ENCODE measurements at places on chromosomes 6 and 20. TPM values are rescaled to one million over a fixed set of nuclear protein-coding genes. Genes with fewer than 3 reads are reported as not detected.

- no peak for DNase-seq
- H3K4me1 ChIP-seq: no peaks in the 10 kb centered on the region
- no peaks in the 10 kb centered on the region for H3K36me3 ChIP-seq
- no peak overlapping the region for H3K27ac ChIP-seq
Observed at GRCh38 chr6:69379518-69379917, 417.3 kb downstream of the LMBRD1 start.

PTK6 gene
- total RNA-seq: 0.42 TPM

PAX1 gene
- not detected for total RNA-seq

BMP5 gene
- total RNA-seq: 0.49 TPM

RPP21 gene
- total RNA-seq: 44.2 TPM

DNA sequence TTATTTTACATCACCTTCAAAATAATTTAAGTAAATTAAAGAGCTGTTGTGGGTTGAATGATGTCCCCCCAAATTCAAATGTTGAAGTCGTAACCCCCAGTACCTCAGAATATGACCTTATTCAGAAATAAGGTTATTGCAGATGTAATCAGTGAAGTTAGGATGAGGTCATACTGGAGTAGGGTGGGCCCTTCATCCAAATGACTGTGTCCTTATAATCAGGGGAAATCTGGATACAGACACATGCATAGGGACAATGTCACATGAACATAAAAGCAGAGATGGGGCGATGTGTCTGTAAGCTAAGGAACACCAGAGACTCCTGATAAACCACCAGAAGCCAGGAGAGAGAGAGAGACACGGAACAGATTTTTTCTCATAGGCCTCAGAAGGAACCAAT, 13.3 kb upstream of the IL20RA start:
- H3K36me3 ChIP-seq: no peaks in the 10 kb centered on the region
- no peaks in the 10 kb centered on the region for H3K4me1 ChIP-seq
- no peak overlapping the region for H3K4me3 ChIP-seq
- no peak for DNase-seq

GPR63 gene
- 0.11 TPM for total RNA-seq

OPRL1 gene
- 0.51 TPM for total RNA-seq

PDSS2 gene
- total RNA-seq: 10.3 TPM

SIRPB2 gene
- total RNA-seq: not detected

PEDS1 gene
- 84.1 TPM for total RNA-seq

GRCh38 chr20:722822-723644, 45.3 kb downstream of the SLC52A3 start:
- no peaks in the 10 kb centered on the region for H3K27me3 ChIP-seq
- no peak overlapping the region for H3K27ac ChIP-seq
- no peaks in the 10 kb centered on the region for H3K4me1 ChIP-seq
- no peak overlapping the region for H3K4me3 ChIP-seq

DNA sequence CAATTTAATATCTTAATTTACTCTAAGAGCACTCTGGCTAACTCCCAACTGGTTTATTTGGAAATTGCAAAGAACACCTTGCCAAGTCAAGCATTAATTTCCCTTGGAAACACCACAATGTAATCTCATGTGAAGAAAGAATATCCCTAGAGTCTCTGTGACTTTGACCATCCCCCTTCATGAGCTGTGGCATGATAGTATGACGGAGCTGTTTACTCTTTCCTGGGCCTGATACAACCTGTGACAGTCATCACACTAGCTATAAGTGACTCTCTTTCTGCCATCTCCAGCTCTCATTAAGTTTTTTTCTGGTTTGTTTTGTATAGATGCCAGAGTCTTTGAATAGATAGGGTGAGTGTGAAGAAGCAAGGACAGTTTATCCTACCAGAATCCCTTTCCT, 470.3 kb upstream of the JARID2 start:
- no peaks in the 10 kb centered on the region for H3K27me3 ChIP-seq
- no peaks in the 10 kb centered on the region for H3K36me3 ChIP-seq
- DNase-seq: no peak
- H3K27ac ChIP-seq: no peak overlapping the region
- no peak overlapping the region for H3K4me3 ChIP-seq

NOP56 gene
- 497 TPM for total RNA-seq

GRCh38 chr6:43454290-43454695, 1.1 kb downstream of the DLK2 start:
- peaks cover 7% of the 10 kb centered on the region for H3K4me1 ChIP-seq
- H3K36me3 ChIP-seq: no peaks in the 10 kb centered on the region
- DNase-seq: no peak
- H3K27ac ChIP-seq: no peak overlapping the region
- no peaks in the 10 kb centered on the region for H3K27me3 ChIP-seq
- H3K4me3 ChIP-seq: peak overlapping the region; percentile 62

GRCh38 chr20:64119301-64119680, 11.9 kb upstream of the NPBWR2 start:
- no peaks in the 10 kb centered on the region for H3K36me3 ChIP-seq
- H3K27me3 ChIP-seq: no peaks in the 10 kb centered on the region
- no peak overlapping the region for H3K4me3 ChIP-seq
- no peak overlapping the region for H3K27ac ChIP-seq

GRCh38 chr6:130111031-130111430, 92.7 kb downstream of the L3MBTL3 start:
- H3K4me3 ChIP-seq: no peak overlapping the region
- no peak overlapping the region for H3K27ac ChIP-seq
- no peak for DNase-seq
- no peaks in the 10 kb centered on the region for H3K4me1 ChIP-seq
- H3K27me3 ChIP-seq: no peaks in the 10 kb centered on the region

GRCh38 chr20:17868151-17868550, 100.4 kb downstream of the SNX5 start:
- no peak overlapping the region for H3K4me3 ChIP-seq
- H3K4me1 ChIP-seq: peaks cover 18% of the 10 kb centered on the region
- no peaks in the 10 kb centered on the region for H3K27me3 ChIP-seq
- DNase-seq: no peak

TRIM15 gene
- 6.9 TPM for total RNA-seq

DNA sequence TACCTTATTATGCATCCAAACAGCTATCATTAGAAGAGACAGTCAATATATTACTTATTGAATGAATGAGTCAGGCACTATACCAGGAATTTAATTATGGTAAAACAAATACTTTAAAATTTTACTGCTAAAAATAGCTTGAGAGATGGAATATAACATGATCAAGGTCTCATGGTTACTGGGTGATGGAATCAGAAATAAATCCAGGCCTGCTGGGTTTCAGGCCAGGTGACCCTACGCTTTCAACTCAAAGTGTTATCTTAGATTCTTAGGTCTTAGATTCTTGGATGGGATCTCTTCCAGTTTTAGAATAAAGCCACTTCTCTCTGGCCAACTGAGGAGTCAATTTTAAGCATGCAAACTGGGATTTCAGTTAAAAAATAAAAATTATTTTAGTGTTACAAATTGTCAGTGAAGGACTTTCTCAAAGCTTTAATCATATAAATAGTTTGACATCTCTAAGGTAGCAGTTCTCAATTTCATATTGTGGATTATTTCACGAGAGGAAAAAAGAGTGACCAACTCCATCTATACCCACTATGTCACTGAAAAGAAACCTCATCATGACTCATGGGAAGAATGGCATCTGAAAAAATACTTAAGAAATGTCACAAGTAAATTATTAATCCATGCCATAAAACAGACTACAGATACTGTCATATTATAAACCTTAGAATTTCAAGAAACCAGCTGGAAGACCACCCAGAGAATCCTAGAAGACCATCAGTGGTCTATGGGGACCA, 283.4 kb upstream of the RUNX2 start:
- no peak overlapping the region for H3K4me3 ChIP-seq
- no peaks in the 10 kb centered on the region for H3K27me3 ChIP-seq
- H3K36me3 ChIP-seq: no peaks in the 10 kb centered on the region
- no peak overlapping the region for H3K27ac ChIP-seq

GRCh38 chr20:43726333-43726732, 469 bp downstream of the GTSF1L start:
- H3K4me3 ChIP-seq: no peak overlapping the region
- no peaks in the 10 kb centered on the region for H3K27me3 ChIP-seq
- H3K27ac ChIP-seq: no peak overlapping the region
- no peak for DNase-seq
- no peaks in the 10 kb centered on the region for H3K36me3 ChIP-seq

GRCh38 chr6:33700391-33701050, 11.0 kb downstream of the UQCC2 start:
- no peaks in the 10 kb centered on the region for H3K27me3 ChIP-seq
- no peaks in the 10 kb centered on the region for H3K4me1 ChIP-seq
- peak; percentile 74 for DNase-seq

PIM1 gene
- 48.3 TPM for total RNA-seq

- peak overlapping the region; percentile 65 for H3K4me3 ChIP-seq
- peaks cover 2% of the 10 kb centered on the region for H3K36me3 ChIP-seq
- DNase-seq: peak; percentile 47
- H3K4me1 ChIP-seq: peaks cover 20% of the 10 kb centered on the region
- no peaks in the 10 kb centered on the region for H3K27me3 ChIP-seq
Observed at GRCh38 chr20:33719277-33719988, 677 bp downstream of the PXMP4 start.

DNA sequence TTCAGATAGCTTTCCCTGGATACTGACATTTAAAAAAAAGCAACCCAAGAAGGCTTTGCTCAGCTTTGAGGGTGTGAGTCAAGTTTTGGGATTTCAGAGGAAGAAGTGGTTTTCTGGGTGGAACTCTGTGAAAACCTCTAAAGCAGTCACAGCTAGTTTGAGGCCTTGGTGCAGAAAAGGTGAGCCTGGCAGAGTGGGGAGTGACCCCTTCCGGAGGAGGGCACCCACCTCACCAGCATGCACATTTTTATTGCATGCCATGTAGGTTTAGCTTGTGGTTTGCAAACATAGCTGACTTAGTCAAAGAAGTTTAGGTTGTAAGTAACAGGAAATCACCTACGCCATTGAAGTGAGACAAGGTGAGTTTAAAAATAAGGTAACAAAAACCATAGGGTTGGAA, 146.8 kb upstream of the PMEPA1 start:
- no peaks in the 10 kb centered on the region for H3K36me3 ChIP-seq
- no peaks in the 10 kb centered on the region for H3K4me1 ChIP-seq
- no peaks in the 10 kb centered on the region for H3K27me3 ChIP-seq
- H3K27ac ChIP-seq: no peak overlapping the region

AIF1 gene
- total RNA-seq: 2.7 TPM

GRM1 gene
- not detected for total RNA-seq

DNA sequence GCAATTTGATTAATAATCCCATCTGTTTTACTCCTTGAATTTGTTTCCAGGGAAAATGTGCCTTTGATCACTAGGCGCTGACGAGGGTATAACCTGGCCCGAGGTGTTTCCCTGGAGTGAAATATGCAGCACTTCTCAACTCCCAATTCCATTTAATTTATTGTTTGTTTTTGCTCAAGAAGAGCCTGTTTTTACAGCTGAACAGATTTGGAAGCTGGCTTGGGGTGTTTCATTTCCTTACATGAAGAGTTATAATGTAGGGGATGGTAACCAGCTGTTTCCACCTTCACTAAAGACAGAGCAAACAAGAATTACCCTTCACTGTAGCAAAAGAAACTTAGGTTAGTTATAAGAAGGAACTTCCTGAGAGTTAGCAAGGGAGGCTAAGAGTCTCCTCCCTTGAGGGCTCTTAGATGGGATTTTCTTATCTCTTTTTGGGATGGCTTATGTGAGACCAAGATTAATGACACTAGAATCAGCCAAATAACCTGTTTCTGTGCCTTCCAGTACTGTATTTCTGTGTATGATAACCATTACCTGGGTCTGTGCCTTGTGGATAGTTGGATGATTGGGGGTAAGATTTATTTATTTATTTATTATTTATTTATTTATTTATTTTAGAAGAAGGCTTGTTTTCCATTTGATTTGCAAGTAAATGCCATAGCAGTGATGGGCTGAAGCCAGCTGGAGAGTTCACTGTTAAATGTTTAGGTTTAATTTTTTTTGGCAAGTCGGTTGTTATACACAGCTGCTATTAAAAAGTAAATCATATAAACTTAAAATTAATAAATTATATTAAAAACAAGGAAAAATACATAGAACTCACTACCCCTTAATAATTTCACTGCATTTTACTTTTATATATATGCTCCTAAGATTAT, 162.2 kb upstream of the BMP2 start:
- no peak overlapping the region for H3K4me3 ChIP-seq
- no peaks in the 10 kb centered on the region for H3K4me1 ChIP-seq
- H3K27me3 ChIP-seq: no peaks in the 10 kb centered on the region

DNA sequence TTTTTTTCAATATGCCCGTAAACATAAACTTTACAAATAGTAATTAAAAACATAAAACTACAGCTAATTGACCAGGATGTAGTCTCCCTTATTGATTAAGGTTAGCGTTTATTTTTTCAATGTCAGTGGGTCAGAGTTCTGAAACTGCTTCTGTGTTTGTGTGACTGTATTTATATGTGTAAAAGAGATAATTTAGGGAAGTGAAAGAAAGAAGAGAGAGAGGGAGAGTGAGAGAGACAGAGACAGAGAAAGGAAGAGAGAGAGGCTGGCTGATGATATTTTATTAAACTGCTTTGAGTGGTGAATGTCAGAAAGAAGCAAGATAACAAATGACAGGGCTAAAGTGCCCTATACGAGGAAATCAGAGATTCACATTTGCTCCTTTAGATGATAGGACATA, 266.1 kb upstream of the PTCHD4 start:
- H3K4me3 ChIP-seq: no peak overlapping the region
- no peak for DNase-seq
- H3K27me3 ChIP-seq: no peaks in the 10 kb centered on the region
- H3K27ac ChIP-seq: no peak overlapping the region
- no peaks in the 10 kb centered on the region for H3K36me3 ChIP-seq

GFRAL gene
- 0.16 TPM for total RNA-seq

BTN2A1 gene
- 13.9 TPM for total RNA-seq

DNA sequence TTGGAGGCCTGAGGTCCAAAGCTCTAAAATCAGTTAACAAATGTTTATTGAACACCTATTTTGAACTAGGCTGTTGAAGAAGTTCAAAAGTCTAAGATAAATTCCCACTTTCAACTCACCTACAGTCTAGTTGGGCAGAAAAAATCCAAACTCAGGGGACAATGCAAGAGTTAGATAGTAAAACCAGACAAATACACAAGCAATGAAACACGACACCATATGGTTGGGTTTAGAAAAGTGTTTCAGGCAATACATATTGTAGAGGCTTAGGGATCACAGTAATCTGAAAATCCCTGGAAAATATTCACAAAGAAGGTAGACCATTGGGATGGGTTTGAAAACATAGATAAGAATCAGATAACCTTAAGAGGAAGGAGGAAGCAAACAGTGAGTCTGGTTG, 1.3 kb upstream of the CARMIL1 start:
- DNase-seq: no peak
- peaks cover 8% of the 10 kb centered on the region for H3K4me1 ChIP-seq
- H3K4me3 ChIP-seq: no peak overlapping the region

DNA sequence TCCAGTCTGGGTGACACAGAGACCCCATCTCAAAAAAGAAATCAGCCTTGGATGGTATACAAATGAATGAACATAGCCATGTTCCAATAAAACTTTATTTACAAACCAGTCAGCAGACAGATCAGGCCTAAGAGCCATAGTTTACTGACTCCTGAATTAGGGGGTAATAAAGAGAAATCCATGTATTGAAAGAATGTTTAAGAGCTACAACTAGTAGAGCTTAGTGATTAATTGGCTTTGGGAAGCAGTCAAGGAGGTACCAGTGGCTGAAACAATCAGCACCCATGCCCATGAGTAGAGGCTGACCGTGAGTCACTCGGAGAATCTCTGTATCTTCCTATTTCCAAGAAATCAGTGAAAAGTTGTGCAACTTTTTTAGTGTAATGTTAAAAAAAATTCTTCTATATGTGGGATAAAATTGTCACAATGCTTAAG, 223.6 kb upstream of the RREB1 start:
- no peaks in the 10 kb centered on the region for H3K36me3 ChIP-seq
- no peak overlapping the region for H3K27ac ChIP-seq
- no peak overlapping the region for H3K4me3 ChIP-seq
- H3K27me3 ChIP-seq: no peaks in the 10 kb centered on the region
- peaks cover 20% of the 10 kb centered on the region for H3K4me1 ChIP-seq

RHAG gene
- total RNA-seq: not detected

Measured in Caco-2 (cell line).